K562 (cell line): ENCODE measurements at places on chromosomes 3 and 15. TPM values are rescaled to one million over a fixed set of nuclear protein-coding genes. Genes with fewer than 3 reads are reported as not detected.

The MST1R gene
- 8.1 and 9.1 TPM in 2 replicates for total RNA-seq

The GALNT15 gene
- not detected in 2 replicates for total RNA-seq

The DPPA2 gene
- not detected in 2 replicates for total RNA-seq

The FBXO40 gene
- not detected in 2 replicates for total RNA-seq

The ADIPOQ gene
- 0.04 TPM in 1 of 2 replicates, not detected in the other for total RNA-seq

The ARIH2 gene
- 110 and 118 TPM in 2 replicates for total RNA-seq

The PAQR5 gene
- 0.04 TPM in 1 of 2 replicates, not detected in the other for total RNA-seq

The ITGA11 gene
- not detected in 2 replicates for total RNA-seq

The KNL1 gene
- total RNA-seq = 32.1 and 34.8 TPM in 2 replicates

The RLBP1 gene
- not detected in 2 replicates for total RNA-seq

The CFAP92 gene
- total RNA-seq = 0.27 and 0.81 TPM in 2 replicates

The RBP2 gene
- not detected in 2 replicates for total RNA-seq

The RTP4 gene
- total RNA-seq = not detected in 2 replicates

The PPP1R2 gene
- 40.3 and 43.1 TPM in 2 replicates for total RNA-seq

The ZNF662 gene
- total RNA-seq = 0.55 and 0.63 TPM in 2 replicates

The SPINK8 gene
- total RNA-seq = not detected in 2 replicates

The SKOR1 gene
- 0.31 TPM in 2 replicates for total RNA-seq

The RTP3 gene
- total RNA-seq = not detected in 2 replicates

The GOLGA8G gene
- not detected in 2 replicates for total RNA-seq

The SLC28A1 gene
- not detected in 2 replicates for total RNA-seq

The TMEM207 gene
- total RNA-seq = not detected in 2 replicates

The GNAT1 gene
- total RNA-seq = not detected in 2 replicates

The RGMA gene
- 0.04 TPM in 1 of 2 replicates, not detected in the other for total RNA-seq

The RTP1 gene
- not detected in 2 replicates for total RNA-seq

The DNAJC13 gene
- 9.7 and 10.6 TPM in 2 replicates for total RNA-seq

The LPCAT4 gene
- 29.2 and 29.6 TPM in 2 replicates for total RNA-seq

The TM6SF1 gene
- total RNA-seq = 2.7 and 4.1 TPM in 2 replicates

The CORO2B gene
- not detected in 2 replicates for total RNA-seq

The CHST2 gene
- 55.1 and 60.3 TPM in 2 replicates for total RNA-seq

The FBXO45 gene
- total RNA-seq = 33.3 and 37.0 TPM in 2 replicates

The PCOLCE2 gene
- 0.49 and 1.0 TPM in 2 replicates for total RNA-seq

The TM4SF1 gene
- 0.44 and 0.67 TPM in 2 replicates for total RNA-seq

The EPHB3 gene
- 0.04 TPM in 1 of 2 replicates, not detected in the other for total RNA-seq

The GPX1 gene
- 1.3 and 1.6 TPM in 2 replicates for total RNA-seq

The GOLGA8T gene
- not detected in 2 replicates for total RNA-seq

The ASB14 gene
- not detected in 2 replicates for total RNA-seq

The SLC6A11 gene
- total RNA-seq = not detected in 2 replicates

The TRPC1 gene
- 4.2 and 4.6 TPM in 2 replicates for total RNA-seq

The HACD3 gene
- 65.9 and 71.0 TPM in 2 replicates for total RNA-seq

The TLR9 gene
- total RNA-seq = not detected in 2 replicates

The SAXO2 gene
- 5.7 and 8.2 TPM in 2 replicates for total RNA-seq

The CYP19A1 gene
- 0.44 and 1.6 TPM in 2 replicates for total RNA-seq

The BHLHE40 gene
- total RNA-seq = 47.5 and 51.8 TPM in 2 replicates

The CDHR4 gene
- not detected in 2 replicates for total RNA-seq

The ARNT2 gene
- total RNA-seq = not detected in 2 replicates

The LYSMD2 gene
- total RNA-seq = 9.7 and 10.3 TPM in 2 replicates

The IL20RB gene
- total RNA-seq = 4.6 and 5.3 TPM in 2 replicates

The HIGD2B gene
- total RNA-seq = 0.22 TPM in 1 of 2 replicates, not detected in the other

The SLC28A2 gene
- not detected in 2 replicates for total RNA-seq

The STAC gene
- not detected in 2 replicates for total RNA-seq

The DNAH12 gene
- not detected in 2 replicates for total RNA-seq
